Suppressor macrophage treated with lipopolysaccharide for 4 hours (primary cell): ENCODE measurements at places on chromosomes 3 and 15.

DNA sequence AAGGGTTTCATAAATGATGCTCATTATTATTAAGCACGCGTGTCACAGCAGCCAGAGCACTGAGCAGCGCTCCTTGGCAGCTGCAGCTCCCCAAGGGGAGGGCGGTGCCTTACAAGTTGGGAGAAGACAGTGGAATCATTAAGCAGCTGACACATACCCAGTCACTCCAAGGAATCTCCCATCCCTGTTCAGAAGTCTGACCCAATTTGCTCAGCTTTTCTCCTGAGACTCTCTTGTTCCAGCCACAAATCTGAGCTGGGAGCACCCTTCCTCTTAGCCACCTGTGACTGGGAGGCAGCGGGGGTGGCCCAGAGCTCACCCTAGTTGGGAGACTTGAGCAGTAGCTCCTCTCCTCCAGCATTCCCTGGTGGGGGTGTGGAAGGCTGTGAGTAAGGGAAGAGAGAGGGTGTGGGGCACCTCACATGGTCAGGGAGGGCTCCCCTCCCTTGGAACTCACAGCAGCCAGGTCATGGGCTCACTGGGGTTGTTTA, 64.3 kb downstream of the DUT start:
- DNase-seq = no peak

GRCh38 chr3:156207802-156208685, 87.7 kb downstream of the KCNAB1 start:
- DNase-seq = no peak

GRCh38 chr3:95352471-95352870, 1289.6 kb downstream of the NSUN3 start:
- DNase-seq = no peak

- DNase-seq = no peak
Observed at GRCh38 chr3:10466186-10466585, 39.2 kb downstream of the ATP2B2 start.

- DNase-seq = no peak
Observed at GRCh38 chr3:58492494-58492905, 604 bp downstream of the KCTD6 start.
